ENCODE measurements at places on chromosomes 1 and 21.
A peak's percentile ranks its signal among the peaks of the same experiment; 100 is the strongest.

DNA sequence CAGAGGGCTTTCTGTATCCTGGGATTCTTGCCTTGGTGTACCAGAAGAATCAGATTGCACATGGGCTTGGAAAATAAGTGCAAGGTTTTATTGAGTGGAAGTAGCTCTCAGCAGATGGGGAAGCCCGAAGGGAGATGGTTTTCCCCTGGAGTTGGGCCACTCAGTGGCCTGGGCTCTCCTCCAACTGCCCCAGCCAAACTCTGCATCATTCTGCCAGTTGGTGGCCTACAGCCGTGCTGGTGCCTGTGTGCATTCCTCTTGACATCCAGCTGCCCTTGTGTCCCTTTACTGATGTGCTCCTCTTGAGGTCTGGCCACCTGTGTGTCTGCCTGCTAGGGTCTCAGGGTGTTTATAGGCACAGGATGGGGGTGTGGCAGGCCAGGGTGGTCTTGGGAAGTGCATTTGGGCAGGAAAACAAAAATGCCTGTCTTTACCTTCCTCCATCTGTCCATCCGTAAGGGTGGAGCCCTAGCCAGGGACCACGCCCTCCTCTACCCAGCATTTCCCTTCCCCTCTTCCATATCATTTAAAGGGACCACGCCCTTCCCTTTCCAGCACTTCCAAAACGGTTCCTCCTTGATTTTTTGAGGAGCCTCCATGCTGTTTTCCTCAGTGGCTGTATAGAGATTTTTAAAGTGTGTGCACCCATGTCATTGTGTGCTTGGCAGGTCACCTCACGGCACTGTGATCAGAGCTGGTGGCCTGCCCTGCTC lies 18.9 kb downstream of the SNAP47 start:
- no peak for DNase-seq

- DNase-seq, result no peak
Measured at GRCh38 chr21:25199944-25200343, 407.3 kb downstream of the MRPL39 start.

GRCh38 chr1:164777518-164777917 lies 218.5 kb downstream of the PBX1 start:
- no peak for DNase-seq

DNA sequence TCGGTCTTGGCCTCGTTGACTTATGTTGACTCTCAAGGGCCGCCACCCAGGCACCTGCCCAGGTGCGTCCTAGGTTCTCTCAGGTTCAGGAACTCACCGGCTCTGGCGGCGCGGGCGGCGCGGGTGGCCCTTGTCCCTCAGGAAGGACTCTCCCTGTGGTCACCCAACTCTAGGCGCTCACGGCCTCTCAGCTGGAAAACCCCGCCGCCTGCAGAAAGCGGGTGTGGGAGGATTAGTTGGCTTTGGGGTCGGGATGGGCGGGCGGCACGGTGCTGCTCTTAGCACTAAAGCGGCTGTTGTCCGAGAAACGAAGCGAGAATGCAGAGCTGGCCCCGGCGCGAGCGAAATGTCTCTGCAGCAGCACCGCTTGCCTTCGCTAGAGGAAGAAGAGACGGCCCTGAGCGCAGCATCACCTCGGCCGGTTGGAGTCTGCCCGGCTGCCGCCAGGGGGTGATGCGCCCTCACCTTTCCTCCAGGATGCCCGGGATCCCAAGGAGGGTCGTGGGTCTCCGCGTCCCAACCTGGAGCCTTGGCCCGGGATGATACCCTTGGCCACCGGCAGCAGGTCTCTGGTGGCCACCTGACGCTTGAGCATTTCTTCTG lies 8.1 kb upstream of the TADA1 start:
- peak; percentile 45 for DNase-seq

- DNase-seq, result peak; percentile 68
Measured at GRCh38 chr1:210407207-210407886, 78.6 kb downstream of the HHAT start.

All from hindlimb muscle (tissue), 1 donor.